NCI-H2227 treated with DMSO at 0.1 percent for 48 hours (cell line): ENCODE measurements at places on chromosomes 16 and 17.

DNA sequence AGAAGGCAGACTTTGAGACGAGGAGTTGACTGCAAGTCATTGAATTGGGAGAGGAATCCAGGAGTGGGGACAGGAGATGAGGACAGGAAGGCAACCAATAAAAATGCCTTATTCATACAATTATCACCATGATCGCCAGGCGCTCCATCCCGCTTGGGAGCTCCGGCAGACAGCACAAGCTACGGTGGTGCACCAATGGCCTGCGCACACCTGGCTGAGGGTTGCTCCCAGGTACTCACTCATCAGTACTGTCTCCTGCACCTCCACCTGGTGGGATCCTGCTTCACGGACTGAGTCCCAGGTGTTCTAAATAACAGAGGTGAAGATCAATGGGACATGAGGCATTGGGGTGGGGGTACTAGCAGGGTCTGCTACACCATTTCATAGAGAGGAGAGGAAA is 160.0 kb upstream of the TNRC6C start:
- DNase-seq, result no peak

DNA sequence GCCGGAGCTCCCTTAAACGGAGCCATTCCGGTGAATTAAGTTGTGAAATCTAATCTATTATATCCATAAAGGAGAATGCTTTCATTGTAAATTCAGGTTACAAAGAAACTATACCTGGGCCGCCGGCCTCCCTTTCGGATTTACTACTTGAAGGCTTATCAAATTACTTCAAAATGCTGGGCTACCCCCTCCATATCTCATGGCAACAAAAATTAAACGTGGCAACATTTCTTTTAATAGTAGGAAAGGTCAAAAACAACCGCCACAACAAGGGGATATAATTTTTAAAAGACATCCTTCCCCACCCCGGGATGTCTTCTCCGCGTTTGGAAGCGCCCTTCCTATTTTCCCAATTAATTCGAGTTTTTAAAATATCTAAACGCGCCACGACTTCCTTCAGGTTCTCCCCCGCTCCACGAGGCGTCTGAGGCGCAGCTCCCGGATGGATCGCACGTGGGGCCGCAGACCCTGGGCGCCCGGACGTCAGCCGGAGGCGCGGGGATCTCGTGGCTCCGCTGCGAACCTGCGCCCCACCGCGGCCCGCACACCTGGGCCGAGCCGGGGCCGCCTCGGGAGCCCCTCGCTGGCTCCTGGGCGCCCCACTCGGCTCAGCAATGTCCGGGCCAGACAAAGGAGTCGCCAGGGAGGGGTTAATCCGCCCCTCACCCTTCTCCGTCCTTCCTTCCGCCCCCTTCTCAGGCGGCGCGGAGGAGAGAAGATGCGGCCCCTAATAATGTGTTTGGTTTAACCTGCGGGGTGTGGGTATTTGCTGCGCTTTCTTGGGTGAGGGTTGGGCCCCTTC is 47.4 kb upstream of the SLC38A10 start:
- no peak for DNase-seq

- no peak for DNase-seq
Measured at GRCh38 chr17:61849674-61850073, 13.7 kb downstream of the BRIP1 start.

DNA sequence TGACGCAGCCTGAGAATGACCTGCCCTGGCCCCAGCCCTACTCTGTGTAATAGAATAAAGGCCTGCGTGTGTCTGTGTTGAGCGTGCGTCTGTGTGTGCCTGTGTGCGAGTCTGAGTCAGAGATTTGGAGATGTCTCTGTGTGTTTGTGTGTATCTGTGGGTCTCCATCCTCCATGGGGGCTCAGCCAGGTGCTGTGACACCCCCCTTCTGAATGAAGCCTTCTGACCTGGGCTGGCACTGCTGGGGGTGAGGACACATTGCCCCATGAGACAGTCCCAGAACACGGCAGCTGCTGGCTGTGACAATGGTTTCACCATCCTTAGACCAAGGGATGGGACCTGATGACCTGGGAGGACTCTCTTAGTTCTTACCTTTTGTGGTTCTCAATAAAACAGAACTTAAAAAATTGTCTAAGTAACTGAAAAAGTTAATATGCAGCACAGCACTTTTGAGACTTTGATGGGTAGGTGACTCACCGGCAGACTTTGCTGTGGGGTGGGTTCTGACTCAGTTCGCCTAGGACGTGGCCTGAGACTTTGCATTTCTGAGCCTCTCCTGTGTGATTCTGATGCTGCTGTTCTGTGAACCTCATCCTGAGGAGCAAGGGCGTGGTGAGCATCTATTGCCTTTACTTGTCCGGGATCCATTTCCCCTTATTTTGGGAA is 5.7 kb downstream of the LAT start:
- DNase-seq, result no peak

DNA sequence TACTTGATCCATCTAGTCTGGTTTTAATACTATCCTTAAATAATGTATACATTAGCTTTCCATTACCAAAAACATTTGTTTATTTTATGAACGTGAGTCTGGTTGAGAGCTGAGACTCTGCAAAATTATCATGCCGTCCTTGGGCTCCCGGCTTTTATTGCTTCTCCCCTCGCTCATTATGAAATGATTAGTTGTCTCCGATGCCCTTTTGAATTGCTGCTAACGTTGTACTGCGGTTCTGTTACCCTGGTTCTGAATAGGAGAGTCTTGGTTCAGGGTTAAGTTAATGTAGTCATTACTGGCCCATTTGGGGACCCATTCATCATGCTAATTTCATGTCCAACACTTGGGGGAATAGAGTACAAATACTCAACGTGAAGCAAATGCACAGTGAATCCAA is 12.8 kb downstream of the XYLT1 start:
- DNase-seq, result no peak

DNA sequence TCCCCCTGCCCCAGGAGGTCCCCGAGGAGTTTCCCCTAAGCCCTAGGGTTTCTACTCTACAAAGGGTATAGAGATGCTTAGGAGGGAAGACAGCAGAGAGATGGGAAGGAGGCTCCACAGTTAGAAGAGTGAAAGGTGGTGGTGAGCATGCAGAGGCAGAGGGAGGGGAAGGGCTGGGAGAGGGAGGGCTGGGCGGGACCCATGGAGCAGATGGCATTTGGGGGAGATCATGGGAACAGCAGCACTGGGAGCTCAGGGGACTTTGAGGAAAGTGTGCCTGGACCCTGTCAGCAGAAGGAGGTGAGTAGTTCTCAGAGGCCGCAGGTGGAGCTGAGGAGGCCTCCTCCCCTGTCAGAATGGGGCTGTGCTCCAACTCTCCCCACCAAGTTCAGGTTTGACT is 650 bp upstream of the OTOP3 start:
- DNase-seq, result no peak

DNA sequence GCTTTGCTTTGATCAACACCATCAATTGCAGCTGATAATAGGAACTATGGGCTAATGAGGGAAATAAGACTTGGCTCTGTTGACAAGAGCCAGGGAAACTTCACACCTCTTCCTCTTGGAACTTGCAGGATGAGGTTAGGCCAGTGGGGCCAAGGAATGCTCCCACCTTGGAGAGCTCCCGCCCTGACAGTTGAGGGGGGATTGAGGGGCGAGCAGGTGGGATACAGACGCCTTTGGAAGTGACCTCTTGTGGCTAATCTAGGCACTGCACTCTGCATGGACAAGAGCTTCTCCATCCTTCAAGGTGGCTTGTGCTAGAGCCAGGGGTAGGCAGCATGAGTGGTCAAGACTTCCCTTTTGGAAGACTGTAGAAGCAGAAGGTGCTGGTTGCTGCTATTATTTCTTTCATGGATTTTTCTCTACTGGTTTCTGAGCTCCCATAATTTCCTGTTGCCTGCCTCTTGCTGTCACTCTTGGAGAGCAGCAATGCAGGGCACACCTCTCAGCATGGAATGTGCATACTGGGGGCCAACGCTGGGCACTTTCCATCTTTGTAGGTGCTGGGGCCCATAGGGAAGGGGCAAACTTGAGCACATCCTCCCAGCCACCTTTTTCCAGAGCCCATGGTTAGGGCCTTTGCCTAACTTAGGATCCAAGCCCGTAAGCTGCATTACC is 2.3 kb upstream of the PHF12 start:
- peak; percentile 31 for DNase-seq

DNA sequence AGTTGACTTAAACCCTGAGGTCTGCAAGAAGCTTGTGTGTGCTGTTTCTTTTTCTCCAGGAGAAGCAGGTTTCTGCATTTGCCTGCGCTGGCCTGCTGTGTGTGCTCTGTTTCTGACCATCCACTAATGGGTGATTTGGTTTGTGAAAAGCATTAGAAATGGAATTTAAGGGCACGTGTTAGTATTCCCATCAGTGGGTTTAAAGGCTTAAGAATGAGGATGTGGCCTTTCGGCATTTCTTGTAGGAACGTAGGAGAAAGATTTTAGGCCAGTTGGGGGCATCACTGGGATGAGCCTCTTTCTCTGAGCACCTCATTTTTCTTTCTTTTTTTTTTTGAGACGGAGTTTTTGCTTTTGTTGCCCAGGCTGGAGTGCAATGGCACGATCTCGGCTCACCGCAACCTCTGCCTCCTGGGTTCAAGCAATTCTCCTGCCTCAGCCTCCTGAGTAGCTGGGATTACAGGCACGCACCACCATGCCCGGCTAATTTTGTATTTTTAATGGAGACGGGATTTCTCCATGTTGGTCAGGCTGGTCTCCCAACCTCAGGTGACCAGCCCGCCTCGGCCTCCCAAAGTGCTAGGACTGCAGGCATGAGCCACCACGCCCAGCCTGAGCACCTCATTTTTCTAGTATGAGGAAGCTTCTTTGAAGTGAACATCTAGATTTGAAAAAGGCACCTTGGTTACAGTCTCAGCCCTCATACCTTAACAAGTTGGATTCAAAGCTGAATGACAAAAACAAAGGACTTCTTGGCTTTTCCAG is 110.3 kb downstream of the BANP start:
- DNase-seq, result no peak

- no peak for DNase-seq
Measured at GRCh38 chr16:70638814-70639792, 7.3 kb upstream of the IL34 start.

- no peak for DNase-seq
Measured at GRCh38 chr17:28247671-28248555, 71.1 kb upstream of the TMEM97 start.

DNA sequence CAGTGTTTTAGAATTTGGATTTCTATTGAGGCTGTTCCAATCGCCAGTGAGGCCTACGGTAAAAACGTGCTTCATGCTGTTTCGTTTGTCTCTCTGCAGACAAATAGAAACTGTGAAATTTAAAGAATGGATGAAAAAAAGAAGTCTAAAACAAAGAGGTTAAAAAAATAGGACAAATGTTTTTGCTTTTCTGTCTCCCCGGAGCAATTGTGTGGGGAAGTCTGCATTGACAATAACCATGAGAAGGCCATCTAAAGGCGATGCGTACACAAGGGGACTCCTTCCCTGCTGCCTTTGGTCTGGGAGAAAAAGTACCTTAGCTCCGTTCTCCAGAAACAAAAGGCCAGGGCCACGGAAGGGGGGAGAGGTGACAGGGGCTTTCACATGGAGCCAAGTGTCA is 4.6 kb upstream of the ZFHX3 start:
- DNase-seq, result no peak

DNA sequence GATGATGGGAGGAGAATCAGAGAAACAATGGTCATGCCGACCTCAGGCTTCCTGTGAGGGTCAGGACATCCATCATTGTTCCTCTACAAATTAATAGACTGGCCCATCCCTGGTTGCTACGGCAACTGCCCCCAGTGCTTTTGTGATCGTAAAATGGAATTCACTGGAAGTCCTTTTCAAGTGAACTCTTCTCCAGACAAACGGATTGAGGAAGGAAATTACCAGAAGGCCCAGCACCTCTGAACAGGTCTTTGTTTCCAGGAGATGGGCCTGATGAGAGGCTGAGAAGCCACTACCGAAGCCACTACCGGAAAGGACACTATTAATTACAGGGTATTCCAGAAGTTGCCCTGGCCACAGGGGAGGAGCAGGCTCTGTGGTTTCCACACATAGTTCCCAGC is 126.0 kb downstream of the MGAT5B start:
- peak; percentile 33 for DNase-seq

DNA sequence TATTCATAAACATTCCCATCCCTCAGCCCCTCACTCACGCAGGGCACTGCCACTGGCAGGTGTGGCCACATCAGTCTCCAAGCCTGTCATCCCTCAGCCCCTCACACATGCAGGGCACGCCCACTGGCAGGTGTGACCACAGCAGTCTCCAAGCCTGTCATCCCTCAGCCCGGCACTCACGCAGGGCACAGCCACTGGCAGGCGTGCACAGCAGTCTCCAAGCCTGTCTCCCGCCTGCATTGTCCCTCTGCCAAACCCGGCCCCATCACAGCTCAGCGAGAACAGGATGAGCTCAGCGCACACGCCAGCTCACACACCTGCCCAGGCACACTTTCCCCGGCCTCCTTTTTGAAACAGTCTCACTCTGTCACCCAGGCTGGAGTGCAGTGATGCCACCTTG is 11.4 kb upstream of the KREMEN2 start:
- DNase-seq, result peak; percentile 8

DNA sequence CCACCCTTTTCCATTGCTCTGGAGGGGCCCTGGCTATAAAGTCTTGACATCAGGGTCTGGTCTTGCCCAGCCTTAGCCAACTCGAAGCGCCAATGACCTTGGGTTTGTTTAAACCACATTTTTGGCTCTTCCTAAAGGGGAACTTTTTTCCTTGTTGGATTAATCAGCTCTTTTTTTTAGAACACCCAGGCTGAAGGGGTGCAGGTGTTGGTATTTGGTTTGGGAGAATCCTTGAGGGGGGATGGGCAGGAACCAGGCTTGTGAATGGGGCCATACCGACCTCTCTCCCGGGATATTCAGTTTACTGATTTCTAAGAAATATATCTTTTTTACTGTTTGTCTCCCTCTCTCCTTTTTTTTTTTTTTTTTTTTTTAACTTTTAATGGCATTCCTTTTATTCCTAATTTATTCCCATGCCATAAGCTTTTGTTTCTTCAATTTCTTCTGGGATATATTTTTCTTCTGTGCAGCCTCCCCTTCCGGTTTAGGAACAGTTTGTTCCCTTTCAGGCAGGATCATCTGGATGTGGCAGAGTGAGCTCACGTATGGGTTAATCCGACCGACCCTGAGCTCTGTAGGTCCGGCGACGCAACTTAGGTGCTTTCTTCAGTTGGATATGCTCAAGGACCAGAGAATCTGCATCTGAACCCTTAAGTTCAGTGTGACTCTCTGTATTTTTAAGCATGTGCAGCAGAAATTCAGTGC is 129.5 kb downstream of the ABCC6 start:
- DNase-seq, result no peak

DNA sequence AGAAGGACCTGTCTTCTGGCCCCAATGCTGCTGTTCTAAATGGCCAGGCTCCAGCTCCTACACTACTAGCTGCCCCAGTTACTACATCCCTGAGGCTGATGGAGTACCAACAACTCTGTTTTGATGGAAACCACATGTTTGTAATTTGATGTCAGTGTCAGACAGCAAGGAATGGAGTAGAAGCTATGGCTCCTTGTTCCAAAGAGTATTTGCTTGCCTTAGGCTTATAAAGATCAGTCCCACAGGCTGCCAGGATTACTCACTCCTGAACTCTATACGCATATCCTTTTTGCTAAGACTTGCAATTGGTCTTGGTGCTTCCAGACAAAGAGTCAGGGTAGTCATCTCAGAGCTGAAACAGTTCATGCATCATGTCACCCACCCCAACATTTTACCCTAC is 139.6 kb downstream of the HS3ST3A1 start:
- DNase-seq, result no peak
